ENCODE measurements at places on chromosomes 12 and 14.

DNA sequence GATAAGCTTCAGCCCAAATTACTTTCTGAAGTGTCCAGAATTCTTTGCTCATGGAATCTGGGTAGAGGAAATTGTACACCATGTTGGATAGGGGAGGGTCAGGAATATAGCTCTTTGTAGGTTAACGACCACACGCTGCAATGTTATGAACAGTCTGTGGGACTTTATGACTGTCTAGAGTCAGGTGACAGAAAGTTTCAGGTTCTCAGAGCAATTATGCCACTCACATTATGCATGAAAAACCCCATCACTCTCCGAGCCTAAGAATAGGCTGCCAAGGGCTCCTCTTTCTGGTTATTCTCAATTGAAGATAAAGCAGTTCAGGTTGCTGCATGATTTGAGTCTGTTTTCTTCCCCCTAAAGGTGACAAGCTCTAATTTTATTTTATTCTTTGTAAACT is 430.9 kb downstream of the ATP23 start:
- no peak for DNase-seq

GRCh38 chr14:58805605-58806409 is 168.0 kb downstream of the DACT1 start:
- no peak for DNase-seq

- DNase-seq, result no peak
Observed at GRCh38 chr12:41992692-41993215, 151.9 kb downstream of the GXYLT1 start.

DNA sequence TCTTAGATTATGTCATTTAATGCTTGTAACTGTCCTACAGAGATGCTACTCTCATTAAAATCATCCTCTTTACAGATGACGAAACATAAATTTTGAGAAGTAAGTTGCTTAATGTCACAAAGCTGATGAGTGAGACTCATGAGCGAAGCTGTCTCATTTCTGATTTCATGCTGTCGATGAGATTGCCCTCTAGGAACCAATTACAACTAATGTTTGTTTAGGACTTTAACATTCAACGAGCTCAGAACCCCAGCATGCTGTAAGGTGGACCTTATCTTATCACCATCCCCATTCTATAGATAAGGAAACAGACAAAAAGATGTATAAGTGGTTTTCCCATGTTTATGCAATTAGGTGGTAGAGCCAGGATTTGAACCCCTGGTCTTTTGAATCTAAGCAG is 23.1 kb downstream of the BHLHE41 start:
- no peak for DNase-seq

- no peak for DNase-seq
Observed at GRCh38 chr12:2654741-2655140, 140.0 kb upstream of the FKBP4 start.

GRCh38 chr14:59827401-59827800 is 43.2 kb downstream of the RTN1 start:
- no peak for DNase-seq

GRCh38 chr12:46808955-46809697 is 16.7 kb downstream of the SLC38A4 start:
- no peak for DNase-seq

- no peak for DNase-seq
Observed at GRCh38 chr12:121531356-121531750, 49.5 kb downstream of the KDM2B start.

GRCh38 chr12:45532113-45532512 is 197.4 kb upstream of the ARID2 start:
- DNase-seq, result no peak

- DNase-seq, result no peak
Observed at GRCh38 chr12:102643879-102644575, 163.7 kb upstream of the IGF1 start.

GRCh38 chr12:108430245-108430644 is 84.8 kb upstream of the FICD start:
- DNase-seq, result no peak

- DNase-seq, result no peak
Observed at GRCh38 chr14:29637411-29637810, 290.2 kb downstream of the PRKD1 start.

- peak; percentile 92 for DNase-seq
Observed at GRCh38 chr12:107317751-107318555, 224.6 kb upstream of the CRY1 start.

GRCh38 chr14:94394581-94395207 is 6.3 kb upstream of the SERPINA1 start:
- DNase-seq, result no peak

DNA sequence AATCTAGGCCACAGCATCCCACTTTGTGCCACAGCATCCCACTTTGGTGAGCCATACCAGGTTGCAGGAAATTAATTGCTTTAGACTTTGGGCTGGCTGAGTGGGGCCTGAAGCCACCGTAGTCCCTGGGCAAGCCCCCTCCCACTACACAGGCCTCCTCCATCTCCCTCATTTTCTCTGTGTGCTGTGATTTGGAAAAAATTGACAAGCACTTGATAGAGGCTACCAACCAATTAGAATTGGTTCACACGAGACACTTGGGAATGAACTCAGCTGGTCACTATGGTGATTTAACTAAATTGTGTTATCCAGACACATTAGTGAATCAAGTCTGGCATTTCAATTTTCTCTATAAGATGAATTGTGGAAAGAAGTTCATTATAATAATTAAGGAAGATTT is 481.1 kb downstream of the DIO2 start:
- DNase-seq, result no peak

DNA sequence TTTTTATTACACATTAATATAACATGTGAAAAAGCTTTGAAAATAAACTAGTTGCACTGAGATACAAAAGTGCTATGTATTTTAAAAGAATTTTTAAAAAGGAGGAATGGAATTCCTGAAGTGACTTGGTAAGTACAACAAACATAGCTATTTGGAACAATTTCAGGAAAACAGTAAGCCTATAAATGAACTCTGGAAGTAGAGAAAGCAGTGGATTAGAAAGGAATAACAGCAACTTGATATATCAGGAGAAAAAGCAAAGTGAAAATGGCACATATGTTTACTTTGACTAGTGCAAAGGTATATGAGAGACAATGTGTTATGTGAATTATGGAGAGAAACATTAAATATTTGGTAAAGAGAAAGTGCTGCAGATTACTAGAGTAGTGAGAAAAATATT is 811.7 kb downstream of the C12orf50 start:
- DNase-seq, result no peak

DNA sequence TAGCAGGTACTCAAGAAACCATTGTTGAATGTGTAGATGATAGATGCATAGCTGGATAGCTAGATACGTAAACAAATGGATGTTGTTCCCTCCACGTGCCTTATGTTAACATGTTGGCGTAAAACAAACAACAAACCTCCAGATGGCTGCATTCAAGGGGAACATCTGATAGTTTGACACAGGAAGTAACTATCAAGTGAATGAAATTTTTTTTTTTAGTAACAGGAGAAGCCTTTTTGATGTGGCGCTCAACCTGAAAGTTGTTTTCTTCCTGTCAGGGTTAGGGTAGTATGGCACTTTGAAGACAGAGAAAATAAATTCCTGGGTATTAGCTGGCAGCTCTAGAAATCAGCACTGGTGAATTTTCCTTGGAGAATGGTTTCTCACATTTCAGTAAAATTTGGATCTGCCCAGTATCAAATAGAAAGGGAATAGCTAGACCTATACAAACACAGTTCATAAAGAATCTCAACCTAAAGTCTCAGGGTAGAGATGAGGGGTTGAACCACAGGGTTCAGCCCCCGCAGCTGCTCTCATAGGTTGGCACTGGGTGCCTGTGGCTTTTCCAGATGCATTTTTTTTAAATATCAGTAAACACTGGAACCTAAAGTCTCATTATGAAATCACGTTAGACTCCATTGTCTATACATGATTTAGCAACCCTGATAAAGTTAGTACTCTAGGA is 18.8 kb upstream of the RAP1B start:
- DNase-seq, result peak; percentile 60

- DNase-seq, result peak; percentile 24
Observed at GRCh38 chr14:99270458-99271220, 1.4 kb downstream of the BCL11B start.

GRCh38 chr12:91893476-91893875 is 252.2 kb downstream of the BTG1 start:
- no peak for DNase-seq

DNA sequence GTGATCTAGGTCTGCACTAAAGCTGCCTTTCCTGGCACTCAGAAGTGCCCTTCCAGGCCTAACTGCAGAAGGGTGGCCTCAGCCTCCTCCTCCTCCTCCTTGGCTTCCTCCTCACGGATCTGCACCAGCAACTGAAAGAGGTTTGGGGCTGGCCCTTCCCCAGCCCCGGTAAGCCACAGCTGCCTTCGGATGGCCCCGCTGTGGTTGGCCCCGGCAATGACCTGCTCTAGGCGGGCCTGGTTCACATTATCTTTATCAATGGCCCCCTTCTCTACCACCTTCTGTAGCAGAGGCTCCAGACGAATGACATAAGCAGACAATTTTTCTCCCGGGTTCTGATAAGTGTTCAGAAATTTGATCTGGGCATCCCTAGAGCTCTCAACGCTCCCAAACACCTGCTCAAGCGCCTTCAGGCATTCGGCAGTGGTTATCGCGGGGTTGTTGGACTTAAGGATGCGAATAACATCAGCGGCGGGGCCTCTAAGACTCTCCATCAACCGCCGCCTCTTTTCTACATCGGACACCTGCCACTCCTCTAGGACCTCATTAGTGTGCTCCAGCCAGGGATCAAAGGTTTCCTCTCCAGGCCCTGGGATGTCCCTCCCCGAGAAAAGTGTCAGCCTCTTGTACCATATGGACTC is 1.5 kb downstream of the PNMA1 start:
- no peak for DNase-seq

DNA sequence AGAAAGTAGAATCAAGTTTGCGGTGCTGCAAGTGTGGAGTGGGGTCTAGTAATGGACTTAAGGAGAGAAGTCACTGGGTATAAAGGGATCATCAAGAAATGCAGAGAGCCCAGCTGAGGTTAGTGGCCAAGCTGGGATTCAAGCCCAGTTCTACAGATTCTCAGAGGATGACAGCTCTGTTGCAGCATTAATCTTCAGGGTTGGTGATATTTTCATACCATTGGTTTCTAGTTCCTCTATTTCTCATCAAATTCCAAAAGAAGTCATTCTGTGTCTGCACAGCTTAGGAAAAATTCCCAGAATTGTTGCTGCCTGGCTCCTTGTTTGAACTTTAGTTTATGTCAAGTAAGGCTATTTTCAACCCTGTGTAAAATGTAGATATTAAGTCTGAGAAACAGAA is 169.5 kb upstream of the NTF3 start:
- no peak for DNase-seq

- no peak for DNase-seq
Observed at GRCh38 chr14:90641615-90642243, 174.5 kb downstream of the TTC7B start.

- no peak for DNase-seq
Observed at GRCh38 chr14:90198541-90199060, 57.8 kb upstream of the PSMC1 start.

DNA sequence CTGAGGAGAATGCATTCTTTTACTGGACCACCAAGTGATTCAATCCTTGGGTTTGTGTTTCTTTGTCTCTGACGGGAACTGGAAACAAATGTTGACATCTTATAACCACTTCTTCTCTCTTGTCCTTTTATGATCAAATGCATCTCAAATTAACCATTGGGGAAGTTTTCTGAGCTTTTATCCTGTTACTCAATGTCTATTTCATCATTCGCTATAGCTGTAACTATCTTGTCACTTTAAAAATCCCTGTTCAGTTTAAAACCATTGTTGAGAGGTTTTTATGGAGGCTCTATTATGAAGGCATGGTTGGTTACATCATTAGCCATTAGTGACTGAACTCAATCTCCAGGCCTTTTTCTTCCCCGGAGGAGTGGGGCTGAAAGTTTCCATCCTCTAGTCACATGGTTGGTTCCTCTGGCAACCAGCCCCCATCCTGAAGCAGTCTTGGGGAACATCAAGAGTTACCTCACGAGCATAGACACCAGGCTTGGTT is 2.7 kb upstream of the CLEC6A start:
- no peak for DNase-seq

- DNase-seq, result no peak
Observed at GRCh38 chr12:103431387-103431786, 64.4 kb downstream of the C12orf42 start.

DNA sequence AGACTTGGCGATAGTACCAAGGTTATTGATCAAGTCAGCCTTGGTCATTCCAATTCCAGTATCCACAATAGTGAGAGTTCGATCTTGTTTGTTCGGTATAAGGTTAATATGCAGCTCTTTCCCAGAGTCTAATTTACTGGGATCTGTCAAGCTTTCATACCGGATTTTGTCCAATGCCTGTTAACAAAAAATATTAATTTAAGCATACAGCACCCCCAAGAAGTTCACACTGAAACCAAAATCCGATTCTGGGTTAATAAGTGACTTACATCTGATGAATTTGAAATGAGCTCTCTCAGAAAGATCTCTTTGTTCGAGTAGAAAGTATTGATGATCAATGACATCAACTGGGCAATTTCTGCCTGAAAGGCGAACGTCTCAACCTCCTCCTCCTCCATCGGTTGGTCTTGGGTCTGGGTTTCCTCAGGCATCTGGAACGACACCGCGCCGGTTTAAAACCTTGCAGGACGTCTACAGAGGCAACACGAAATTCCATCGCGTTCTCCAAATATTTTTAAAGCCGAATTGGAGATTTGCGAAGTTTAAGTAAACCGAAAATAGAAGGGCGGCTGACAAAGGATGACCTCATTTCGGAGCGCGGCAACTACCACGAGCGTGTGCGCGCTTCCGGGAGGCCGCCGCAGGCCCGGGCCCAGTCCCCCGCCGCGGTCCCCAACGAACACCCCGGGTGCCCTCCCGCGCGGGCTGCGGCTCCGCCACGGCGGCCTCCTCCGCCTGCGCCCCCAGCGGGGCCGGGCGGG is 716 bp downstream of the HSP90AA1 start:
- peak; percentile 53 for DNase-seq

DNA sequence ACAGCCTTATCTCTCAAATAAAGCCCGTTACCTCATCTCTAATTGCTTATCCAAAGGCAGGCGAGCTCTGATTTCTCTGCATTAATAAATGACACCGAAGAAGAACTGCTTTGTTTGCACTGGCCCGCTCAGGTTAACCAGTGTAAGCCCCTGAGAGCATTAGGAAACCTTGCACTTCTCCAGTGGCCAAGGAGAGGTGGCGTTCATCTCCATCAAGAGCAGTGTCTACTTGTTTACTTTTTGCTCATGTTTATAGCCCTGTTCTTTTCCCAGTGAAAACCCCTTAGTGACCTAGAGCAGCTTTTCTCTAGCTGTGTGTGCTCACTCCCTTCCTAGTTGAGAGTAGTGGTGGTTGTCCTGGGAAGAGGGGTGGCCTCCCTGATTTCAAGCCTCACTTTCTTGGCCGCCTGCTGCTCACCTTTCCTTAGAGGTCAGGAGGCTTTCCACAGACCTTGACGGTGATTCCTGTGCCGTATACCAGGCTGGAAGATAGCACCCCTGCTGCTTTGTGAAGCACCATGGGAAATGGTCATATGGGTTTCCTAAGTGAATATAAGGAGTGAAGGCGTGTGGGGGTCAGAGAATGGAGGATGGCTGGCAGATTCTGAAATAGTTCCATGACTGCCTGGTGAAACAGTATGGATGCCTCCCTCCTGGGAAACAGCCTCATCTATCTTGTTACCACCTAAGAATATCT is 16.6 kb downstream of the FBXW8 start:
- no peak for DNase-seq

GRCh38 chr12:6345319-6346091 is 3.6 kb upstream of the TNFRSF1A start:
- DNase-seq, result no peak

All from SW480 (cell line).